T-helper 17 cell (primary cell): ENCODE measurements at places on chromosomes 6 and 20. TPM values are rescaled to one million over a fixed set of nuclear protein-coding genes. Genes with fewer than 3 reads are reported as not detected.

KHDRBS2 gene
- 0.50 TPM for total RNA-seq

CLVS2 gene
- total RNA-seq = not detected

VNN1 gene
- total RNA-seq = 0.42 TPM

RAE1 gene
- 40.5 TPM for total RNA-seq

SF3B5 gene
- total RNA-seq = 143 TPM

FOXQ1 gene
- total RNA-seq = not detected

CEP162 gene
- total RNA-seq = 6.9 TPM

DPPA5 gene
- not detected for total RNA-seq

SUMO4 gene
- total RNA-seq = 11.4 TPM

SLC26A8 gene
- not detected for total RNA-seq

SYCP2 gene
- 6.0 TPM for total RNA-seq

ADGRF4 gene
- total RNA-seq = not detected

C6orf58 gene
- total RNA-seq = not detected

NEU1 gene
- 29.6 TPM for total RNA-seq

TMEM74B gene
- total RNA-seq = not detected
